Activated naive CD4-positive, alpha-beta T cell treated with Interleukin-2 at 50 U/mL for 16 hours (primary cell): ENCODE measurements at places on chromosomes 6 and 20.

- no peak for DNase-seq
Measured at GRCh38 chr6:44897316-44897715, 430.8 kb upstream of the RUNX2 start.

- no peak for DNase-seq
Measured at GRCh38 chr6:163759542-163759941, 345.0 kb downstream of the QKI start.

DNA sequence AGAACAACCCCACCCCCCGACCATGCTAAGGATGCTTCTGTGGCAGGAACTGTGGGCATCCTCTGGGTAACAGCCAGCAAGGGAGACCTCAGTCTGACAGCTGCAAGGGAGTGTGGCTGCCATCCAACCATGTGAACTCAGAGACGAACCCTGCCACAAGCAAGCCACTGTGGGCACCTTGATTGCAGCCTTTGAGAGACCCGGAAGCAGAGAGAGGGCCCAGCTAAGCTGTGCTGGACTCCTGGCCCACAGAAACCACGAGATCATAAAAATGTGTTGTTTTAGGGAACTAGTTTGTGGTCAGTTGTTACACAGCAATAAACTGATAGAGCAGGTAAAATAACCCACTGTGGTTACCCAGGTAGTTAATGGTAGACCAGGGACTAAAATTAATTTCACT lies 414.6 kb downstream of the CDH26 start:
- no peak for DNase-seq

GRCh38 chr6:155582016-155582991 lies 126.7 kb upstream of the NOX3 start:
- no peak for DNase-seq

- no peak for DNase-seq
Measured at GRCh38 chr6:11040134-11040533, 4.0 kb downstream of the ELOVL2 start.

- no peak for DNase-seq
Measured at GRCh38 chr6:83514866-83515466, 2.6 kb downstream of the PRSS35 start.

- DNase-seq: peak; percentile 70
Measured at GRCh38 chr6:12060780-12061609, 48.9 kb downstream of the HIVEP1 start.

- DNase-seq: no peak
Measured at GRCh38 chr6:108159981-108160380, 5.8 kb upstream of the NR2E1 start.

DNA sequence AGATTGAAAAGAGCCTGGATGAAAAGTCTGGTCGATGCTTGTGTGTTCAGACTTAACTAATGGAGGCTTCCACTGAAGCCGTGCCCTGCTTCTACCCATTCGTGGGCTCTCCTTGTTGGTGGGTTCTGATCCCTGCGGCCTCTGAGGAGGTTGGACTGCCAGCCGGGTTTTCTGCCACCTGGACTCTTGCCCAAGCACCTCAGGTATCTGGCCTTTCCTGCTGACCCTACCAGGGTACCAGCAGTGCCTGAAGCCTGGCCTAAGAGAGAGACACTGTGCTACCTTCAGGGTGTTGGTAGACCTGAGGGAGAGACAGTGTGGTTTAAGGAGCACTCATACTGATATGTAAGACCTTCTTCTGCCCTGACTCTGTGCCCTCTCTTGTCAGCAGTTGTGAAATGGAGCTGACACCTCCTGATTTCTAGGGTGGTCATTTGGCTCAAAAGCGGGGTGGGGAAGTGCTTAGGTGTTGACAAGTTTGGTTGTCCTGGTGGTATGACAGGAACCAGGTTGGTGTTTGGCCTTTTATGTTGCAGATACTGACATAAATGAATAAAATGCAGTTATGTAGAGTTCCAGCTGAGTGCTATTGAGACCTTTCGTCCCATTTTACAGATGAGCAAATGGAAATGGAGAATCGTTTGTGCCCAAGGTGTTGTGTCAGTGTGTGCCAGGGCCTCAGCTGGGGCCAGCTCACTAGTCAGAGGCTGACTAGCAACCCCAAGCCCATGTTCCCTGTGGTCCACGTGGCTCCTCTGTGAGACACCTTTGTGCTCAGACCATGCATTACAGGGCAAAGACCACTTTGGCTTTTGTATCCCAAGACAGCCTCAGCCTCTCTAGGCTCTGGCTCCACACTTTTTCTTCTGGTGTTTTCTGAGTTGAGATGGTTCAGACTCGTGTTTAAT lies 3.1 kb downstream of the PLCG1 start:
- DNase-seq: peak; percentile 32

- DNase-seq: peak; percentile 75
Measured at GRCh38 chr20:3744806-3745685, 12.6 kb downstream of the HSPA12B start.

DNA sequence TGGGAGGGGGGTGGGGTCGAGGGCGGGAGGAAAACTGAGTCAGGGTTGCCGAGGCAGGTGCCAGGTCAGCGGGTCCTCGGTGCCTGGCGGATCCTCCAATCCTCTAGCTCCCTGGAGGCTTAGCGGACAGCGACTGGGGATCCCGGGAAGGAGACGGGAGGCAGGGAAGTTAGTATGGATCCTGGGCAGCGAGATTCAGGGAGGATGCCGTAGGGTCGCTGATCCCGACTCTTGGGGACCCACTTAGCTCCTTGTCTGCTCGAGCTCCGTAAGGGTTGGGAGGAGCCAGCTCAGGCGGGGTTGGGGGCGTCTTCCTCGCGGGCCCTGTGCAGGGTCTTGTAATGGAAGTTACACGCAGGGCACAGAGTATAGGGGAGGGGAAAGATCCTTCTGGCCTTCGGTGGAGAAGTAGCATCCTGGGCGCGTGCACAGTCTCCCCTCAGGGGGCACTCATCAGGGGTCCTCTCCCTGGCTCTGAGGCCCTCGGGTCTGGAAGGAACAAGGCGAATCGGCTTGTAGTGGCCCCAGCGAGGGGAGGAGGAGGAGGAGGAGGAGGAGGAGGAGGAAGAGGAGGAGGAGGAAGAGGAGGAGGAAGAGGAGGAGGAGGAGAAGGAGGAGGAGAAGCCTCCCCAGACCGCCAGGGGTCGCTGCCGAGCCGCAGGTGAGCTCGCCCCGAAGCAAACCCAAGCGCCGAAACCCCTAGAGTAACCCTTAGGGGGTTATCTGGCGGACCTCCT lies 6.4 kb upstream of the SLC12A5 start:
- DNase-seq: peak; percentile 76

DNA sequence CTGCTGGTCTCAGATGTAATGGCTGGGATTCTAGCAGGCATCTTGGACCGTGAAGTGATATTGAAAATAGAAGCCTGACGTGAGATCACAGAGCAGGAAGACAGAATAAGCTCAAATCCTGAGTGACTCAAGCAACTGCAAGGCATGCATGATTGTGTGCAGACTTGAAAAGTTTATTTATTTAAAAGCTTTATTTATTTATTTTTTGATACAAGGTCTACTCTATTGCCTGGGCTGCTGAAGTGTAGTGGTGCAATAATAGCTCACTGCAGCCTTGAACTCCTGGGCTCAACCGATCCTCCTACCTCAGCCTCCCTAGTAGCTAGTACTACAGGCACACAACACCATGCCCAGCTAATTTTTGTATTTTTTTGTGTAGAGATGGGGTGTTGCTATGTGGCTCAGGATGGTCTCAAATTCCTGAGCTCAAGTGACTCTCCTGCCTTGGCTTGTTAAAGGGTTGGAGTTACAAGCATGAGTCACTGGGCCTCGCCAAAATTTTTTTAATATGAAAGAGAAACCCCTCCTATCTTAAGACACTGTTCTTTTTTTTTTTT lies 40.1 kb upstream of the RNF144B start:
- no peak for DNase-seq

- DNase-seq: no peak
Measured at GRCh38 chr6:111781041-111781708, 92.1 kb downstream of the FYN start.

GRCh38 chr6:5497896-5498578 lies 236.7 kb downstream of the FARS2 start:
- peak; percentile 9 for DNase-seq

GRCh38 chr20:54004445-54004844 lies 65.9 kb downstream of the BCAS1 start:
- DNase-seq: no peak

DNA sequence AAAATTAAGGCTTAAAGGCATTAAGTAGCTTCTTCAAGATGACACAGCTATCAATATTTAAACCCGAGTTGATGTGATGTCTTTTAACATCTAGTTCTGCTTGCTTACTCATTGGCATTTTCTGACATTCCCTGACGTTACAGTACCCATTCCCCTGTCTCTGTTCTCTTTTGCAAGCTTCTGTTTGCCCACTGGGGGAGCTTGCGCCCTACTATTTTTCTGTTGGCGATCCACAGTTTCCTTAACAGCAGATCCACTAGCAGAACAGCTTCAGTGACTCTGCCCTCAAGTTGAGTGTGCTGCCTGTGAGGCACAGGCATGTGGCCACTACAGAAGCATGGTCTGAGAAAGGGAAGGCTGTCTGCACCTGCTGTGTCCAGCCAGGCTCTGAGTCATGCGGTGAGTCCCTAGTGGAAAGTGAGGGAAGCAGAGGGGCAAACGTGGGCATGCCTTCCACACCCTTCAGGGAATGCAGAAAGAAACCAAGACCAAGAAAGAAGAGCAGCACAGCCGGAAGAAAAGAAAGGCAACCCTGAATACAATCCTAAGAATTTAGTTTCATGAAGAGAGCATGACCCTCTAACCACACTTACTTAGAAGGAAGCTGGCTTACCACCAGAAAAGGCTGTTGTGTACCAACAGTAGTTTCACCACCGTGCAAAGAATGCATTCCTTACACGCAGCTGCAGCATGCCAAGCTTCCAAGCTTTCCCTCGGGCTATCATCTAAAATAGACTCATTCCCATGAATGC lies 97.7 kb upstream of the VGLL2 start:
- DNase-seq: no peak

GRCh38 chr6:159118924-159119323 lies 50.3 kb upstream of the FNDC1 start:
- no peak for DNase-seq

GRCh38 chr20:46113113-46113470 lies 5.0 kb upstream of the CD40 start:
- DNase-seq: no peak

DNA sequence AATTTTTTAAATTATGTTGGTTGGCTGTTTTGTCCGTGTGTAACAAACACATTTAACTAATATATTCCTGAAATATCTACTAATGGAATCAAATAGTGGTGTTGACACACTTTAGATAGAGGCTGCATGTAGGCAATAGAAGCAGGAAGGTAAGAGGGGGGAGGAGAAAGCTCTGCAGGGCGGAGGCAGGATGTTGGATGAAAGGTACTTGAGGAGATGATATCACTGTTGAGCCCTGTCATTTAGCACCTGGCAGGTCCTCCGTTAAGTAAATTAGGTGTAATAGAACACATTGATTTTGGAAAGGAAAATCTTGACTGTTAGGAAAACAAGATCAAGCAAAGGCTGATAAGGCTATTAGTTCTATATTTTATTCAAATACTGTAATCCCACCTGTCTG lies 618.7 kb downstream of the PKHD1 start:
- DNase-seq: no peak

DNA sequence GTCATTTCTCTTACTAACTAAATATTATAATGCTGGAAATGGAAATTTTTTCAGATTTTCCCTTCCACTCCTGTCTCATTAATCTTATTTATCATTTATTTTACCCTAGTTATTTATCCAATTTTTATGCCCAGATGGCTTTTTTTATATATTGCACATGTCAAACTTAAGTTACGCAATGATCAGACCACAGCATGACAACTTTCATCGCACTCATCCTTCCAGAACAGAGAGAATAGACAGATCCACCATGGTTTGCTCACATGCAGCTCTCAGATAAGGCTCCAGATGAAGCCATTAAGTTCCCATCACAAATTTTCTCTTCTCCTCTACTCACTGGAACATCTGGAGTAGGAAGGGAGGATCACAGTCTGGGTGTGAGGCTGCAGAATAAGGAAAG lies 48.7 kb downstream of the MAP7 start:
- DNase-seq: no peak

DNA sequence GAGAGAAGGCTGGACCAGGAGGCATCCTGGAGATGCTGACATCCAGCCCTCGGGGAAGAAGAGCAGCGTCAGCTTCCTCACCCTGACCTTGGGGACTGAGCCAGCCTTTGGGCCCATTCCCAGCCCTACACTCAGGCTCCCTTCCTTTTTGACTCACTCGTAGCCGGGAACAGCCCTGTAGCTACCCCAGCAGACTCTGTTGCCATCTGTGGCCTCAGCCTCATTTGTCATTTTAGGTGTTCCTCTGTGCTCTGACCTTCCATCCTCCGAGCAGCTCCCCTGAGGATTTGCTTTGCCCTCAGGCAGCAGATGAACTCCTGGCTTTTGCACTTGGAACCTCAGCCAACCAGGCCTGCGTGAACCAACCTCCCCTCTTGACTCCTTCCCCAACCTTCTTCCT lies 67.5 kb downstream of the ELOVL2 start:
- DNase-seq: no peak

DNA sequence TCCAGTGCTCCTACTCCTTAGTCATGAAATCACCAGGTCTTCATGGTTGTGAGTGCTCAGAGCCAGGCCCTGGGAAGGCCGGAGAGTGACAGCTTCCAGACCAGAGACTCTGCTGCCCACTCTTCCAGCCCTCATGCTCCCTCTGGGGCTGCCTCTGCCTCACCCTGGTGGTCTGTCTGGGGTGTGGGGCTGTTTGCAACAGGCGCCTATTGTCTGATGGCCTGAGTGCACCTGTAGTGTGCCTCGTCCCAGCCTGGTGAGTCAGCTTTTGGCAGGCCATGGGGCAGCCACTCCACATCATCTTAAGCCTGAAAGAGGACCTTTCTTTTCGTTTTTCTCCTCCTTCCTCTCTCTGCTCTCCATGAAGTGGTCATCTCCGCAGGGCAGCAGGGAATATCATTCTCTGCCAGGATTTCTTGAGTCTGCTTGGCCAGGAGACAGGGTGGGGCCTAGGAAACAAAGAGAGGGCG lies 173.8 kb downstream of the VEGFA start:
- no peak for DNase-seq

GRCh38 chr20:62493253-62493885 lies 17.6 kb upstream of the GATA5 start:
- no peak for DNase-seq

- peak; percentile 13 for DNase-seq
Measured at GRCh38 chr20:20837574-20838021, 125.2 kb upstream of the RALGAPA2 start.

GRCh38 chr6:152571089-152571488 lies 66.1 kb downstream of the SYNE1 start:
- no peak for DNase-seq

DNA sequence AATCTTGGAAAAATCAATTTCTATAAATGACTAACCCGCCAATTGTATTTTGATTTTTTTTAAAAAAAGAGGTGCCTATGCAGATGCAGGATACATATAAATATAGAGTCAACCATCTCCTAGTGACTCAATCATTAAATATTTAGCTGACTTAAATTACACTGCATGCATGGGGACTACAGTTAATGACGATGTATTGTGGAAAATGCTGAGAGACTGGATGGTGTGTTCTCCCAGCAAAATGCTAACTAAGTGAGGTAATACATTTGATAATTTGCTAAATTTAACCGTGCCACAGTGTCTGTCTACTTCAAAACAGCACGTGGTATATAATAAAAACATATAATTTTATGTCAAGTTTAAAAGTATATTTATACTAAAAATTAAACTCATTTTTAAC lies 341.6 kb downstream of the PRKN start:
- DNase-seq: no peak

- DNase-seq: no peak
Measured at GRCh38 chr20:54070187-54070987, at the start of gene BCAS1. TSS of gene BCAS1 (minus strand) at chr20:54070594. CDS start at chr20:54058718, 11,876 bp downstream.
